Thoracic aorta (tissue), 2 donors: ENCODE measurements at places on chromosomes 2 and 18. TPM values are rescaled to one million over a fixed set of nuclear protein-coding genes. Genes with fewer than 3 reads are reported as not detected.
A peak's percentile ranks its signal among the peaks of the same experiment; 100 is the strongest.

DNA sequence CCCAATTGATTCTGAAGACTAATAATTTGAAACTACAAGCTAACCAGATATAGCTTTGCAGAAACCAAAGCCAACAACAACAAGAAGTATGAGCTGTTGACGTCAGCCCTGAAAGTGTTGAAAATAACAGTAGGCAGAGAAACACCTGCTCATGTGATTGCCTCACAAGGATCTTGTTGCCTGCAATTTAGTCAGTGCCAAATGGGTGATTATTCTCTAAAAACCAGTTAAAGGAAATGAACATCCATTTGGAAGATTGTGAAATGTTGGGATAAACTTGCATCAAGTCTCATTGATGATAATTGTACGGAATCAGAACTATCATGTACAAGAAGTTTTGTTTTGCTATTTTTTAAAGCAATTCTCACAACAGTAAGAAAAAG, 2.8 kb downstream of the CYTIP start:
- H3K27ac ChIP-seq, result peak overlapping the region; percentile 43
- no peak for DNase-seq
- no peaks in the 10 kb centered on the region for H3K36me3 ChIP-seq
- peaks cover under 1% of the 10 kb centered on the region for H3K4me1 ChIP-seq
- H3K27me3 ChIP-seq, result no peaks in the 10 kb centered on the region

GRCh38 chr2:158482594-158482993, 25.8 kb downstream of the PKP4 start:
- H3K27ac ChIP-seq, result no peak overlapping the region
- no peak for DNase-seq
- no peaks in the 10 kb centered on the region for H3K36me3 ChIP-seq
- H3K27me3 ChIP-seq, result no peaks in the 10 kb centered on the region
- peaks cover 12% of the 10 kb centered on the region for H3K4me1 ChIP-seq

DNA sequence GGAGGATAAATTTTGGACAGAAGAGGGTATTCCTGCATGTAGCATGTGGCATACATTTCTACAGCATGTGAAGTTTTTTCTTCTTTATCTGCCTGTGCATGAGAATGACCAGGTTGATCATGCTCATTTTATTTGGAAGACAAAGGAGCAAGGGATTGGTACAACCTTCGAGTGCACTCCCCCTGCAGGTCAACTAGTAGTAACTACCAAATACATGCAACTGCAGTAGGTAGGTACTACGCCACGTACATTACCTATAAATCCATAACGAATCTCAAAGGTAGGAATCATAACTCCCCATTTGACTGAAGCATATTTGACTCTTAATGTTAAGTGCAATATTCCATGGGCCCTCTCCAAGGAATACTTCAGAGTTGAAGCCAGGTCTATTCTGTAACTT, 763.9 kb downstream of the TSN start:
- H3K4me3 ChIP-seq, result no peak overlapping the region
- no peaks in the 10 kb centered on the region for H3K36me3 ChIP-seq
- H3K4me1 ChIP-seq, result no peaks in the 10 kb centered on the region
- DNase-seq, result no peak
- no peak overlapping the region for H3K27ac ChIP-seq
- no peaks in the 10 kb centered on the region for H3K27me3 ChIP-seq

DNA sequence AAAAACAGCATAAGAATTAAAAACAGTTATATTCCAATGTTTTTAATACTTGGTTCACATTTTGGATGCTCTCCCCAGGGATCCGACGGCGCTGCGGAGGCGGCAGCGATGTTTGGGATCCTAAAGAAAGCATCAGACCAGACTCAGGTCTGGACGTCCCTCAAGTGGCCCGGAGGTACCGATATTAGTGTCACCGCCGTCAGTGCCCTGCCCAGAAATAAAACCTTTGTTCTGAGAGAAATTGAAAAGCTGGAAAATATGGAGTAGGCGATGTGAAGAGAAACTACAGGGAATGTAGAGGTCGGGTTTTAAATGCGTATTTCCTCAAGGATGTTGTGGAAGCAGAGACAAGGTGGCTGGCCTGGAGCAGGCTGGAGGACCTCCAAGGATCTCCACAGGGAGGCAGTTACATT, 683 bp upstream of the TBC1D8 start:
- no peaks in the 10 kb centered on the region for H3K36me3 ChIP-seq
- no peak for DNase-seq
- H3K4me1 ChIP-seq, result peaks cover 10% of the 10 kb centered on the region

DNA sequence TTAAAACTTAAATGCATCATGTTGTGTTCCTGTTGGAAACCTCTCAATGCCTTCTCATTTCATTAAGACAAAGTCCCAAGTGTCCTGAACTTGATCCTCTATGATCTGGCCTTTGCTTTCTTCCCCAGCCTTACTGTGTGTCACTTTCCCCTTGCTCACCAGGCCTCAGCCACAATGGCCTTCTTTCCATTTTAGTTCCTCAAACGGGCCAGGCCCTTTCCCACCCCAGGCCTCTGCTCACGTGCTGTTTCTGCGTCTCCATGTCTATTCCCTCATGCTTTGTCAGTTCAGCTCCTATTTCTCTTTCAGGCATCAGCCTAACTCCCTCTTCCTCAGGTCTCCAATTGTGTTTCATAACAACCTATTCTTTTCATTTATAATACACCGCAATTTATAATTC, 19.5 kb downstream of the CXCR4 start:
- no peaks in the 10 kb centered on the region for H3K4me1 ChIP-seq
- H3K4me3 ChIP-seq, result no peak overlapping the region
- H3K27me3 ChIP-seq, result no peaks in the 10 kb centered on the region
- no peak overlapping the region for H3K27ac ChIP-seq
- no peaks in the 10 kb centered on the region for H3K36me3 ChIP-seq

DNA sequence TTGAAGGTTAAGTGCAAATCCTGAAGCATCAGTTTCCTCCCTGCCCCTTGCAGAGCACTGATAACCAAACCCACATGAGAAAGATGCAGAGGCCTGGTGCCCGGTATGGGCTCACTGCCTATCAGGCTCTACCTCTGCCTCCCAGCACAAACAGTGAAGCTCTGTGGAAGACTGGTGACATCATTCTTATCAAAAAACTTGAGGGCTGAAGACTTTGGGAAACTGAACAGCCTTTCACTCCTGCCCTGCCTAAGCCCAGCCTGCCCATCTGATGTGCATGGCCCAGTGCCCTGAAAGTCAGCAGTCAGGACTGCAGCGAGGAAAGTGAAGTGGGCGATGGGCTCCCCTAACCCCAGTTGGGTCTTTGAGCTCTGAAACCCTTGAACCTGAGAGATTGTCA, 174.8 kb upstream of the ARL4C start:
- H3K4me1 ChIP-seq, result no peaks in the 10 kb centered on the region
- H3K27ac ChIP-seq, result no peak overlapping the region
- H3K27me3 ChIP-seq, result no peaks in the 10 kb centered on the region
- H3K4me3 ChIP-seq, result no peak overlapping the region
- no peak for DNase-seq
- H3K36me3 ChIP-seq, result no peaks in the 10 kb centered on the region

DNA sequence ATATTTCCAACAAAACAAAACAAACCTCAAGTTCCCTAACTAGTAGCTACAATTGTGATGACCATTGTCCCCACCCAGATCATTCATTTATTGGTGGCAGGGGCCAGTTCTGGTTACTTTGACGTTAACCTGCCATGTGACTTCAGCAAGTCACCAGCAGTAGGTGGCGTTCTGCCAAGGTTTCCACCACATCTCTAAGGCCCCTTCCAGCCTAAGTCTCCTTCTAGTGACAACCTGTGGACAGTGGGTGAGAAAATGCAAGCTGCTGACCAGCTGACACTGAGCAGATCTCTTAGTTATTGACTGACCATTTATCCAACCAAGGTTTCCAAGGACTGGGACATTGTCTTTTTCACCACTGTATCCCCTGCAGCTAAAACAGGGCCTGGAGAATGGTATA, 98.4 kb downstream of the GPR39 start:
- no peak overlapping the region for H3K4me3 ChIP-seq
- H3K27me3 ChIP-seq, result no peaks in the 10 kb centered on the region
- no peak overlapping the region for H3K27ac ChIP-seq
- H3K4me1 ChIP-seq, result no peaks in the 10 kb centered on the region
- DNase-seq, result no peak

DNA sequence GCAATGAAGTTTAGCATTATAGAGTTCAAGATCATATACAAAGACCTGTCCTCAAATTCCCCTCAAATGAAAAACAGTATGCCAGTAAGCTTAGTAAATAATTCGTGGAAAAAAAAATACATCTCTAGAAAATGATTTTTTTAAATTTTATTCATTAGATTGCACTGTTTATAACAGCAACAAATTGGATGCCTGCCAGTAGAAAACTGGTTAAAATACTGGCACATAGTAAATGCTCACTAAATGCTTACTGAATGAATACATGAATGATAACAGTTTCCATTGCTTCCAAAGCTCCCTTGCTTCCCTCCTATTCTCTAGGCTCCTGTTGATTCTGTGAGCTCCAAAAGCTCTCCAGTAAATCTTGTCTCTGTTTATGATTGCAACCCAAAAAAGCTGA, 25.5 kb upstream of the SEH1L start:
- no peak overlapping the region for H3K4me3 ChIP-seq
- DNase-seq, result no peak
- H3K4me1 ChIP-seq, result no peaks in the 10 kb centered on the region
- H3K36me3 ChIP-seq, result no peaks in the 10 kb centered on the region
- H3K27ac ChIP-seq, result no peak overlapping the region
- H3K27me3 ChIP-seq, result no peaks in the 10 kb centered on the region

- no peak overlapping the region for H3K27ac ChIP-seq
- no peaks in the 10 kb centered on the region for H3K4me1 ChIP-seq
- no peak overlapping the region for H3K4me3 ChIP-seq
- H3K36me3 ChIP-seq, result no peaks in the 10 kb centered on the region
Measured at GRCh38 chr2:25903216-25903776, 25.0 kb upstream of the ASXL2 start.

DNA sequence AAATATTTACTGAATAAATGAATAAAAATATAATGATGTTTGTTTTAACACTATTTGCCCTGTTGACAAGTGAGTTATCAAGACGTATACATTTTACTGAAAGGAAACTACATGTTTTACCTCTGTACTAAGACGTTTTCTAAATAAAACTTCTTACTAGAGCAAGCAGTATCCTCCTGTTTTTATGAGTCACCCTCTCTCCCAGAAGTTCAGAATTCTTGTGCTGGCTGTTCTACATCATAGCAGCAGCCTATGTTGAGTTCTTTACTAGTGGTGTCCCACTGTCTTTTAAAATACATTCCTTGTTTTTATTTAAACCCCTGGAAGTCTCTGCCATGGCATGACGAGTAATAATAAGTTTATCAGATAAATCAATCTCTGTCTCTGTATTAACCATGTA, 297.4 kb downstream of the CALCRL start:
- H3K36me3 ChIP-seq, result no peaks in the 10 kb centered on the region
- H3K4me1 ChIP-seq, result no peaks in the 10 kb centered on the region
- no peak for DNase-seq

DNA sequence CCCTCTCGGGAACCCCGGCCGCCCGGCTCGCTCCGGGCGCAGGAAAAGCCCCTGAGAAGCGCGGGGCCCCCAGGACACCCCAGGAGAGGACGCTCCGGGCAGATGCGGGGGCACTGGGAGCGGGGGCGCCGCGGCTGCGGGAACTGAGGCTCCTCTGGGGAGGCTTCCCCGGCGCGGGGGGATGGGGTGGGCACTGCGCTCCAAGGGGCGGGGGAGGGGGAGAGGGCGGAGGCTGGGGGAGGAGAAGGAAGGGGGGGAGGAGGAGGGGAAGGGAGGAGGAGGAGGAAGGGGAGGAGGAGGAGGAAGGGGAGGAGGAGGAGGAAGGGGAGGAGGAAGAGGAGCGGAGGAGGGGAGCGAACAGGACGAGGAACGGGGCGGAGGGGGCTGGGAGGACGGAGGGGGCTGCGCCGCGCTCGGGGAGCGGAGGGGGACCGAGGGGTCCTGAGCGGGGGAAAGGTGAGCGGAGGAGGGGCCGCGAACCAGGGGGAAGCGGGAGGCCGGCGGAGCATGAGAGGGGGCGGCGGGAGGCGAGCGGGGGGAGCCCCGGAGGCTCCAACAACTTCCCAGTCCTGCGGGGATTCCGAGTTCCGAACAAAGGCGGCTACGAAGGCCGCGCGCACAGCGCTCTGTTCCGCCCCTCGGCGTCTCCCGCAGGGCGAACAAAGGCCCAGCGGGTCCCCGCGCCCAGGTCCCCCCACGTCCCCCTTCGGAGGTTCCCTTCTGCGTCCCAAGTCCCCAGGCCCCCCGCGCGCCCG, 742 bp downstream of the PXDN start:
- no peaks in the 10 kb centered on the region for H3K27me3 ChIP-seq
- H3K4me1 ChIP-seq, result peaks cover 53% of the 10 kb centered on the region
- peak overlapping the region; percentile 99 for H3K27ac ChIP-seq
- H3K4me3 ChIP-seq, result peak overlapping the region; percentile 94
- DNase-seq, result no peak

GRCh38 chr18:42047721-42048120, 92.7 kb downstream of the PIK3C3 start:
- no peaks in the 10 kb centered on the region for H3K27me3 ChIP-seq
- H3K4me1 ChIP-seq, result no peaks in the 10 kb centered on the region
- H3K4me3 ChIP-seq, result no peak overlapping the region
- peaks cover 11% of the 10 kb centered on the region for H3K36me3 ChIP-seq
- no peak overlapping the region for H3K27ac ChIP-seq
- no peak for DNase-seq

DNA sequence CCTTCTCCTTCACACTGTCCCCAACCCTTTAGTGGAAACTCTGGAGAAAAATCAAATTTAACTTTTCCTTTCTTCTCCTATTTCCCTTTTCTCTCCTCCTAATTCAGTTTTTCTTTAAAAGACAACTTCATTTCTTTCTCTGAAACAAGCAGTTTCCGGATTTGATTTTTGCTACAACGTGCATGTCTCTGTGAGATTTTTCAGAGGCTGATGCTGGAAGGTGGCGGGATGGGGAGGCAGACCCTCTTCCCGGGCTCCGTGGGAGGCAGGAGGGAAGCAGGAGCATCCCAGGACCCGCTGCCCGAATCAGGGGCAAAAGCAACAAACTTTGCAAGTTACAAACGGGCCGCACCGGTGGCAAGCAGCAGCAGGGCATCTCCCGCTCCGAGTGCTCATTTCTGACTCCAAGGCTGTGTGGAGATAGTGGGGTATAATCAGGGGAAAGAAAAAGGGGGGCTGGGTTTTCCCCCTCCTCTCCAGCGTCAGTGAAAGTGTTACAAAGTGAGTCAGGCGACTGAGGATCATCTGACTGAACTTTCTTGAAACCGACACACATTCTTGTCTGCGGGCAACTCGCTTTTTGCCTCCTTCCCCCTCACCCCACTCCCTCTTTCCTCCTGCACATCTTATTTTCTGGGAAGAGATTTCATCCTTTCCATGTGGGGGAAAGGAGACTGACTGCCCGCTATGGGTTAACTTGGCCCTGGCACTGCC, 6.4 kb downstream of the ZEB2 start:
- H3K4me3 ChIP-seq, result peak overlapping the region; percentile 93
- no peaks in the 10 kb centered on the region for H3K27me3 ChIP-seq
- H3K27ac ChIP-seq, result peak overlapping the region; percentile 99
- peaks cover 12% of the 10 kb centered on the region for H3K4me1 ChIP-seq

The ESPNL gene
- 0.35 TPM for total RNA-seq

The SETBP1 gene
- total RNA-seq, result 50.2 TPM

The KRTCAP3 gene
- total RNA-seq, result not detected

The SERPINB11 gene
- not detected for total RNA-seq

The ACKR3 gene
- total RNA-seq, result 68.9 TPM

The ABCB11 gene
- total RNA-seq, result not detected

The FABP1 gene
- total RNA-seq, result not detected

The KCTD18 gene
- total RNA-seq, result 31.7 TPM

The LCT gene
- 0.28 TPM for total RNA-seq
